ENCODE measurements at places on chromosomes 3 and 15. TPM values are rescaled to one million over a fixed set of nuclear protein-coding genes. Genes with fewer than 3 reads are reported as not detected.

CHRM5 gene
- not detected for total RNA-seq

DNA sequence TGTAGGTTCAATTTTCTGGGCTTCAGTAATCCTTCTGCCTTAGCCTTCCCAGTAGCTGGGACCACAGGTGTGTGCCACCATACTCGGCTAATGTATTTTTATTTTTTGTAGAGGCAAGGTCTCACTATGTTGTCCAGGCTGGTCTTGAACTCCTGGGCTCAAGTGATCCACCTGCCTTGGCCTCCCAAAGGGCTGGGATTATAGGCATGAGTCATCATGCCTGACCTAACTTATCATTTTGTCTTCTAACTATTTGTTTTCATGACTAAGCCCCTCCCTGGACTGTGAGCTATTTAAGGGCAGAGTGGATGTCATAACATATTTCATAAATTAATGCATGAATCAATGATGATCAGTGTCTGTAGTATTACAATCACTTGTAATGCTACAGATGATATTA lies 56.1 kb upstream of the PIAS1 start:
- DNase-seq: no peak

- no peak for DNase-seq
These were observed 75.1 kb upstream of the OSBPL11 start for GRCh38 chr3:125670352-125670751.

GRCh38 chr3:136535906-136536305 lies 216.3 kb downstream of the STAG1 start:
- DNase-seq: no peak

GRCh38 chr3:10745392-10745791 lies 70.6 kb upstream of the SLC6A11 start:
- DNase-seq: no peak

- DNase-seq: no peak
These were observed 25.1 kb downstream of the OXSR1 start for GRCh38 chr3:38190481-38190881.

DNA sequence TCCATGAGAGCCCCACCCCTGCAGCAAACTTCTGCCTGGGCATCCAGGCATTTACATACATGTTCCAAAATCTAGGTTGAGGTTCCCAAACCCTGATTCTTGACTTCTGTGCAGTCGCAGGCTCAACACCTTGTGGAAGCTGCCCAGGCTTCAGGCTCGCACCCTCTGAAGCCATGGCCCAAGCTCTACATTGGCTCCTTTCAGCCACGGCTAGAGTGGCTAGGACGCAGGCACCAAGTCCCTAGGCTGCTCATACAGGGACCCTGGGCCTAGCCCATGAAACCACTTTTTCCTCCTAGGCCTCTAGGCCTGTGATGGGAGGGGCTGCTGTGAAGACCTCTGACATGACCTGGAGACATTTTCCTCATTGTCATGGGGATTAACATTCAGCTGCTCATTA lies 172.8 kb upstream of the SATB1 start:
- no peak for DNase-seq

GRCh38 chr3:143442814-143443447 lies 323.4 kb downstream of the CHST2 start:
- DNase-seq: peak; percentile 56

CA12 gene
- total RNA-seq: 0.62 TPM

- no peak for DNase-seq
These were observed 45.6 kb downstream of the YEATS2 start for GRCh38 chr3:183743231-183743630.

SLCO2A1 gene
- not detected for total RNA-seq

ZNF609 gene
- 16.2 TPM for total RNA-seq

DNA sequence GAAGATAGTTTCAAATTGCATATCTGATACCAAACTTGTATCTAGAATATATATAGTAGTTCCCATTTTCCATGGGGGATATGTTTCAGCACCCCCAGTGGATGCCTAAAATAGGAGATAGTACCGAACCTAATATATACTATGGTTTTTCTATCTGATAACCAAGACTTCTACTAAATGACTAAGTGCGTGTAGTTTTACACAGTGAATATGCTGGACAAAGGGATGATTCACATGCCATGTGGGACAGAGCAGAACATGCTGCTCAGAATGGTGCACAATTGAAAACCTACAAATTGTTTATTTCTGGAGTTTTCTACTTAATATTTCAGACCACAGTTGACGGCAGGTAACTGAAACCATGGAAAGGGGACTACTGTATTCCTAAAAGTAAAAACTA lies 73.4 kb upstream of the TP63 start:
- no peak for DNase-seq

- peak; percentile 51 for DNase-seq
These were observed 93.0 kb downstream of the NFKBIZ start for GRCh38 chr3:101942356-101942755.

HHLA2 gene
- total RNA-seq: not detected

DNA sequence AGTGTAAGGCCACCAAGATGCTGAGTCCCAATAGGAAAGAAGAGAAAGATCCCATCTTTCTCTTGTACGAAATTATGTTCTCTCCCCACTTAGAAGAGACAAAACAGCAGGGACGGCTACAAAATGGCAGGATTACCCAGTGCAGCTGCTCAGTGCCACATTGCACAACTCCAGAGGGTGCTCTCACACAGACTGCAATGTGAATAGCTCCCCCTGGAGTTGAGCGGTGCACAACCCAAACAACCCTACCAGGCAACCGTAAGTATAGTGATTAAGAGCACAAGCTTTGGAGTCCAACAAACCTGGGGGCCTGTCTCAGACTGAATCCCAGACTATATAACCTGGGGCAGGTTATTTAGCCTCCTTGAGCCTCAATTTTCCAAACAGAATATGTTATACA lies 3.1 kb upstream of the BHLHE40 start:
- DNase-seq: peak; percentile 77

DNA sequence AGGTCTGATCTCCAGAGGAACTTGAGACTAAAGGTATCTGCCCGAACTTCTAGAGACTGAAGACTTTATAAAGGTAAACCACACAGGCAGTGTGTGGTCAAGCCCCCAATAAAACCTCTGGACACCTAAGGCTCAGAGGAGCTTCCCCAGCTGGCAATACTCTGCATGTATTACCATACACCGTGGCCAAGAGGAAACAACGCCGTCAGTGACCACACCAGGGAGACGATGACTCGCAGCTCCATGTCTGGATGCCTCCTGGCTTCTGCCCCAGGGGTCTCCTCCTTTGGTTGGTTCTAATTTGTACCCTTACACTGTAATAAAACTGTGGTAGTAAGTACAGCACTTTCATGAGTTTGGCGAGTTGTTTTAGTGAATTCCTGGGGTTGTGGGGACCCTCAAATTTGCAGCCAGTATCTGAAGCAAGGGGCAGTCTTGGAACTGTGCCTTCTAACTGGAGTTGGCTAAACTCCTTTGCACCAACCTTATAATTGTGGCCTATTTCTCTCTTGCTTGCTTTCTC lies 32.1 kb upstream of the BCL2L10 start:
- DNase-seq: peak; percentile 50

- DNase-seq: peak; percentile 84
These were observed 56.2 kb downstream of the SH3BP5 start for GRCh38 chr3:15276028-15276724.

KIAA1143 gene
- 36.5 TPM for total RNA-seq

GRCh38 chr15:77416148-77416455 lies 3.8 kb downstream of the PEAK1 start:
- peak; percentile 15 for DNase-seq

SLC28A2 gene
- total RNA-seq: not detected

- DNase-seq: no peak
These were observed 52.2 kb downstream of the ROPN1B start for GRCh38 chr3:126021224-126021623.

DNA sequence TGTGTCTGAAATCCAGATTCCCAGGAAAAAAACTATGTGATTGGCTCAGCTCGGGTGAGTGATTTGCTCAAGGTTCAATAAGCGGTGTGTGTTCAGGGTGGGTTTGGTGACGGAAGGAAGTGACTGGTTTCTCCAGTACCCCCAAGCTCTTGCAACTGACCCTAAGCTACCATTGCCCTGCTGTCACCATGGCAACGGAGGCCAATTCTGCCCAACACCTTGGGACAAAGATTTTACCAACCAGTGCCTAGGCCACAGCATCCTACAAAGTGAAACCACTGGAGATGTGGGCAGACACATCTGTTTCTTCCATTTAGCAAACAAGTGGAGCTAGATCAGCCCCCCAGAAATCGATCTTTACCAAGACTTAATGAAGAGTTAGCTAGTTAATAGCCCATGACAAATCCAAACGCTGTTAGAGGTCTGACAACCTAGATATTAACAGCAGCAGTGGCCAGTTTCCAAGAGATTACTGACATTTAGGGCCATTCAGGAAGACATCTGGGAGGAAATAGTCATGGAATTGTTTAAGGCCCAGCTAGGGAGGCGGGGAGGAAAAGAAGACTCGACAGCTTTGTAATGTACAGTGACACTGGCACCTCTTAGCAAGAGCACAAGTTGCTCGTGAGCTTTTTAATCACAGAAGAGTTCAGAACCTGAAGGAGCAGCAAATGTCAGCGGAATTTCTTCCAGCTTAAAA lies 195.9 kb downstream of the SLCO3A1 start:
- DNase-seq: no peak

DNA sequence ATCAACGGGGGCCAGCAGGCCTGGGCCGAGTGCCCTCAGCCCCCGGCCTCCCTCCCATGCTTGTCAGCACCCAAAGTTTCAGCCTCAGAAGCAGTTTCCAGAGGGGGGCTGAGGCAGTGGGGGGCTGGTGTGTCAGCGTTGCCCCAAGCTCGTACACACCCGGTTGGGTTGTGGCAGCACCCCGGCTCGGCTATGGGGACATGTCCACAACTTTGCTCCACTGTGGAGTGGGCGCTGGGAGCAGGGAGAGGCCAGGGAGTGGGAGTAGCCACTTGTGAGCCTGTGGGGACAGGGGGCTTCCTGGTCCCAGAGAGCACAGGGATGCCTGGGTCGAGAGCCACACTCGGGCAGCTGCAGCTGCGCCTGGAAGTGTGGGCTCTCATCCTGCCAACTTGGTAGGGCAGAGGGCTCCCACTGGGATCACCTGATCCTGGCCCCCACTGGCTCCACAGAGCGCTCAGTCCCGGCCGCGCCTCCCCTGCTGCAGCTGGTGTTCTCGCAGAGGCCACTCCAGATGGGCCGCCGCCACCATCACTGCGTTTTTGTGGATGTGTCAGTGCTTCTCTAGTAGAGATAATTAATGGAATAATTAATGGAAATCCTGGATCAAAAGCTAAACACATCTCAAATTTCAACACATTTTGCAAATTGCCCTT lies 75.1 kb downstream of the NR1D2 start:
- DNase-seq: no peak

ZPLD1 gene
- 0.59 TPM for total RNA-seq

GRCh38 chr3:161187046-161187445 lies 34.1 kb upstream of the NMD3 start:
- no peak for DNase-seq

DNA sequence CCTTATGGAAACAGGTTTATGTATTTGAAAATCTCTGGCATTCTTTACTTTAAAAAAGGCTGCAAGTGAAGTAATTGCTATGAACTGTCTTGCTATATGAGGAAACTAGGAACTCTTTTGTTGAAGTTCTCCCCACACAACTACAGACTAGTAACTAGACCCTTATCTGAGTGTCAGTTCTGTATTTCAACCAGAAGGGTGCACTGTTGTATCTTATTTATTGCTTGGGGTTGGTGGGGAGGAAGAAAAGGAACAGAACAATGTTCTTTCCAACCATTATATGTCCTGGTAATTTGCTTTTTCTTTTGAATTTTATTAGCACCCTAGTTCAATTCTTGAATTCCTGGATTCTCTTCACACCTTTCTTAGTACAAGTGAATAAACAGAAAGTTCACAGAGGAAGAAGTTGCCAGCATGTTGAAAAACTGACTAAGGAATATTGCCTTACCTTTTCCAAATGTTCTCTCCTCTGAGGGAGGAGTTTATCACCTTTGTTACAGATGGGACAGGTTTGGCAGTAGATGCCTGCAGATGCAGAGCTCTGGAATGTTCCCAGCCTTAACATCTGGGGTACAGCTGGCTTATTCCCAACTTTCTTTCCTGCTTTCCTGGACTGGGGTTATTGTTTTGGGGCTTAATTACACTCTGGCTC lies 162.4 kb upstream of the CFAP20DC start:
- DNase-seq: peak; percentile 61

POPDC2 gene
- total RNA-seq: 3.5 TPM
